H7 (cell line): ENCODE measurements at places on chromosomes 11 and 22. TPM values are rescaled to one million over a fixed set of nuclear protein-coding genes. Genes with fewer than 3 reads are reported as not detected.
A peak's percentile ranks its signal among the peaks of the same experiment; 100 is the strongest.

DNA sequence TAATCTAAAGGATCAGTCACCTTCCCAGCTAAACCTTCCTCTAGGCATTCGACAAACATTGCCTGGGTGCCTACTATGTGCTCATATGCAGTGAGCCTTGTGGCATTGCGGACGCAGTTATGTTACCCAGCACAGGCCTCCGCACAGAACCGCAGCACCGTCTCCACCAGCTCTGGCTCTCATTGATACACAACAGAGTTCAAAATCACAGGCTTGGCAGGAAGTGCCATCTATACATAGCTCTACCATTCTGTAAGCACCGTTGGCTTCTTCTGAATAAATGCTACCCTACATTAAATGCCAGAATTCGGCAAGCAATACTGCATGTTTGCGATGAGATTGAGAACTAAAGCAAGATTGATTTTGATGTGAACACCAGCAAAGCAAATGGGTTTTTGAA, 31.0 kb downstream of the DSCAML1 start:
- no peak for DNase-seq

Gene ACR
- 0.07 TPM in 1 of 2 replicates, not detected in the other for total RNA-seq

GRCh38 chr11:106447631-106448191, 370.2 kb downstream of the AASDHPPT start:
- no peak for DNase-seq

GRCh38 chr11:46341454-46341853, 5.8 kb upstream of the DGKZ start:
- DNase-seq, result no peak

Gene NELL1
- 2.6 and 5.1 TPM in 2 replicates for total RNA-seq

DNA sequence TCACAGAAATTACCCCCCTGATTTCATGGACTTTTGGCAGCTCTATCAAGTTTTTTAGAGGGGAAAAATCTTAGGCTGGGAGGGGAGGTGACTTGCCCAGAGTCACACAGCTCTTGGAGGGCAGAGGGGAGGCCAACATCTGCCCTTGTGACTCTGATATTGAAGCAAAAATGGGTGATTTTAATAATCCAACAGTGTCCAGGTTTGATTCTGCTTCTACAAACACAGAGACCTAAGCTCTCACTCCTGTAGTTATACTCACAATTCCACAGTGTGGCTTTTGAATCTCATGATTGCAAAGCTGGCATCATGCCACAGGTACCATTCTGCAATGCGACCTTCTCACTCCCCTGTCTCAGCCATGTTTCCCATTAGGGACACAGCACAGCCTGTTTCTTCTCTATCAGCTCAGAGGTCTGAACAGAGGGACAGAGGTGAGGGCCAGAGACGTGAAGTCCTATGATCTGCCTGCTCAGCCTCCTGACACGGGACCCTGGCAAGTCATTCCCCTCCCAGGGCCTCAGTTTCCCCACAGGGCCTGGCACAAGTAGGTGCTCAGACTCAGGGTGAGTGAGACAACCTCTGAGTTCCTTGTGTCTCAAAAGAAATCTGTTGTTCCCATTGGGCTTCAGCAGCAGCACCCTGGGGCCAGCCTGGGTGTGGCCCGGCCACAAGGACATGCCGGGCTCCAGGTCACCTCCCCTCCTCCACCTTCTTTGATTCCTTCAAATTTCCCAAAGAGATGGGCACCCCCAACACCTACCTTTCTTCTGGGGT, 766 bp downstream of the APOL2 start:
- no peak for DNase-seq

Gene KRTAP5-7
- total RNA-seq, result not detected in 2 replicates

DNA sequence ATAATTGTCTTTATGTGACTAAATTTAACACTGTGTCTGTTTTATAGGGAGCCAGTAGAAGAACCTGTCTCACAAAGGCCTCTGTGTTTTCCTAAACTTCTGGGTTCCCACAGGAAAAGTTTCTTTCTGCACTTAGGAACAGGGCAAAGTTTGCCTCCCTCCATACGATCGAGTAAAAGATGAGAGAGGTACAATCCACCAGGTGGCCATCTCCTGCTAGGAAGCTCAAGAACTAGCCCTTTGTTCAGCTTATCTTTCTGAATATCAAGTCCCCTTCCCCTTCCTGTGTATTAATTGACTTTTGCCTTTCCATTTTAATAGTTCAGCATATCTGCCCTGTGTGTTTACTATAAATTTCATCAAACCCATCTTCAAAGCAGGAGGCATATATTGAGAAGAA, 18.0 kb downstream of the CSNK2A3 start:
- DNase-seq, result peak; percentile 37

DNA sequence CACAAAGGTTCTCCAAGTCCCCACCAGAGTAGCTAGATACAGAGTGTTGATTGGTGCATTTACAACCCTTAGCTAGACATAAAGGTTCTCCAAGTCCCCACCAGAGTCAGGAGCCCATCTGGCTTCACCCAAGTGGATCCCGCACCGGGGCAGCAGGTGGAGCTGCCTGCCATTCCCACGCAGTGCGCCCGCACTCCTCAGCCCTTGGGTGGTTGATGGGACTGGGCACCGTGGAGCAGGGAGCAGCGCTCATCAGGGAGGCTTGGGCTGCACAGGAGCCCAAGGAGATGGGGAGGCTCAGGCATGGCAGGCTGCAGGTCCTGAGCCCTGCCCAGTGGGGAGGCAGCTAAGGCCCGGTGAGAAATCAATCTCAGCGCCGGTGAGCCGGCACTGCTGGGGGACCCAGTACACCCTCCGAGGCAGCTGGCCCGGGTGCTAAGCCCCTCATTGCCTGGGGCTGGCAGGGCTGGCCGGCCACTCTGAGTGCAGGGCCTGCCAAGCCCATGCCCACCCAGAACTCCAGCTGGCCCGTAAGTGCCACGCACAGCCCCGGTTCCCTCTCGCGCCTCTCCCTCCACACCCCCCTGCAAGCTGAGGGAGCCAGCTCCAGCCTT, 404.1 kb downstream of the METTL15 start:
- no peak for DNase-seq

DNA sequence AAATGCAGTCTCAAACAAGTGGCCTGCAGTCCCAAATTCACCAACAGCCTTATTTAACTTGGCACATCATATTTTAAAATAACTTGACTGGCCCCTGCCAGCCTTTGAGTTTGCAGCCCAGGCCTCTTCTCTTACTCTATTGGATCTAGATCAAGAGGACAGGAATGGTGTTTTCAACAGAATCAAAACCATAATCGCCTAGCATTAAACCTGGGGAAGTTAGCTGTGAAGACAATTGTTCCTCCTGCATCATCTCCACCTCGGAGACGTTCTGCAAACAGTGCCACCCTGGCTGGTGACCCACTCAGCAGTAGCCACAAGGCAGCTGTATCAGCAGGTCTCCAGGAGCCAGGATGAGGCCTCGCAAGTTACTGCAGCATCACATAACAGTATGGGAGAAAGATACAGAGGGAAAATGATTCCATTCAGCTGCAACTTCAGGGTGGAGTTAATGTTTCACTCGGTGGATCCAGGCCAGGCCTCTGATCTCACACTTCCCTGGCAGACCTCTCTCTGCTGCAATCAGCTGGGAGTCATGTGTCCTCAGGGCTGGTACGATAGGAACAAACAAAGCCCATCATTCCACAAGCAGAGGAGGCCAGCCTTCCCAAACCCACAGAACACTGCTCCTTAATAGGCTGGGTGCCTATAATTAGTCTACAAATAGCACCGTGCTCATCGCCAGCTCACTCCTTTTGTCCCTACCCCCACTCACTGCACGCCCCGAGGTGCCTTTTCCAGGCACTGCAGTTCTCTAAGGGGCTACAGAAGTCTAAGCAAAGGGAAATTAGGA, 18.6 kb upstream of the SCN2B start:
- DNase-seq, result no peak

Gene KRTAP5-2
- not detected in 2 replicates for total RNA-seq

Gene PARVA
- total RNA-seq, result 7.5 and 8.4 TPM in 2 replicates

GRCh38 chr11:75022759-75023396, 34.1 kb downstream of the NEU3 start:
- peak; percentile 71 for DNase-seq

DNA sequence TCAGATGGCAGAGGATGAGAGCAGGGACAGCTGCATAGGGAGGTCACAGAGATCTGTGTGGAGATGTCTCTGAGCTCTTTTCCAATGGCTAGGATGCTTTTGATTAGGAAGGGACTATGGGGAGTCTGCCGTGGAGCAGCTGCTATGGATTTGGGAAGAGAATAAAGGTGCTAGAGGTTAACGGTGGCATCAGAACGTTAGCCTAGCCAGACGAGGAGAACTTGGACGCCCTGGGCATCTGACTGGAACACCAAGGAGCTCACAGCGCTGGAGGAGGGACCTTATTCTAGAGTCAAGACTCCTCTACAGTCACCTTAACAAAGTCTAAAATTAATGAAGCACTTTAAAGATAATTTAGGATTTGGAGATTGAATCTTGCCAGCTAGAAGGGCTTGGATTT, 157.2 kb upstream of the B3GAT1 start:
- no peak for DNase-seq

GRCh38 chr11:6576471-6577373, 26.7 kb downstream of the RRP8 start:
- peak; percentile 26 for DNase-seq

Gene OR51I1
- total RNA-seq, result not detected in 2 replicates

DNA sequence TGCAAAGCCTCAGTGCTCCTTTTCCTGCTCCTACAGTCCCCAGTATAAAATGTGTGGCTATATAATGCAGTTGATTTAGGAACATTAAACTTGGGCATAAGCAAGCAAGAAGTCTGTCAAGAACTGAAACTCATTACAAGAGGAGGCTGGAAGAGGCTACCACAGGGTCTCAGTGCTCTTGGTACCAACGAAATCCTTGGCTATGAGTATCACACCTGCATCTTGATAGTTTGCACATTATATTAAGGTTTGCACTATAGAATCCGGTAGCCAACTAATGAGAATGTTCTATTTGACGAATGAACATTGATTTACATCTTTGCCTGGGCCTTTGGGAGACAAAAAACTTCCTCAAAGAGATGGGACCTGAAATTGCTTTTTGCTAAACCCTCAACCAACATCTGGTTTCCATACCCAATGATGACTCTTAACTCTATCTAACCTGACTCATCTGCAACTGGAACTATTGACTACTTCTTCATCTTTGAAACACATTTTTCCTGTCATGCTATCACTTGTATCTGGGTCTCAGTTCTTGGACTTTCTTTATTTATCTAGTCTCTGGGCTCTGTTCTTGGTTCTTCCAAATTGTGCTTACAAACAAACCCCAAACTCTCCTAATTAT, 207.2 kb upstream of the CTSC start:
- no peak for DNase-seq

Gene CTTN
- total RNA-seq, result 155 and 188 TPM in 2 replicates
